Activated CD4-positive, alpha-beta memory T cell treated with anti-CD3 and anti-CD28 coated beads, Interleukin-2, amount 10 ng/mL, durations not matched to agents 7 days and 5 days (primary cell): ENCODE measurements at places on chromosomes 4 and X. TPM values are rescaled to one million over a fixed set of nuclear protein-coding genes. Genes with fewer than 3 reads are reported as not detected.

DNA sequence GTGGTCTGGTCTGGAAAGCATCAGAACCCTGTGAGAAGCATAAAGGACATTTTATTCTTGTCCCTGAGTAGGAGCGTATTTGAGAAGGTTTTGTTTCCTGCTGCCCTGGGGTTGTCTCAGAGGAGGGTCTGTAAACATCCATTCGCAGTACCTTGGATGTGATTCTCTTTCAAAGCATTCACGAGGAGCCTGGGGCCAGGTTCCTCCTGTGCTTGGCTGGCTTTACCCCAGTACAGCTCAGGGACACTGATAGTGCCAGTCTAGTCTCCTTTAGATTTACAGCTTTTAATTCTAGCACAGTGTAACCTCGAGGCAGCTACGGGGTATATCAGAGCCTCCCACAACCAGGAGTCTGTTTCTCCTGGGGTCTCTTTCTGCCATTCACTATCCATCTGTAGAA, 2.7 kb downstream of the CLRN2 start:
- DNase-seq = no peak

- DNase-seq = no peak
These were observed 200.2 kb upstream of the UGT8 start for GRCh38 chr4:114398410-114398809.

DNA sequence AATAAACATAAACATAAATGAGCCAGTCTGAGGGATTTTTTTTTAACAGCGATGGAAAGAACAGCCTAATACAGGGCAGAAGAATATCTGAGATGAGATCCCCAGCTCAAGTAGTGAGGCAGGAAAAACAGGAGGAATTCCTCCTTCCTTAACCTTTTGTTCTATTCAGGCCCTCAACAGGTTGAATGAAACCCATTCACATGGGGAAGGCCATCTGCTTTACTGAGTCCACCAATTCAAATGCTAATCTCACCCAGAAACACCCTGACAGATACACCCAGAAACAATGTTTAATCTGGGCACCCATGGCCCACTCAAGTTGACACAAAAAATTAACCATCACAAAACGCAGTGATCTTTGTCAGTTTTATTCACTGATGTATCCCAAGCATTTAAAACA, 45.5 kb downstream of the SMIM31 start:
- DNase-seq = no peak

GRCh38 chrX:44975666-44976263, 102.8 kb downstream of the KDM6A start:
- DNase-seq = no peak

- DNase-seq = no peak
These were observed 74.8 kb upstream of the BCOR start for GRCh38 chrX:40172401-40173142.

GRCh38 chrX:129642641-129643040, 12.1 kb downstream of the APLN start:
- DNase-seq = no peak

Gene DTHD1
- 1.5 TPM for total RNA-seq

Gene FRG2
- not detected for total RNA-seq
